NCI-H1092 treated with DMSO at 0.1 percent for 48 hours (cell line): ENCODE measurements at places on chromosomes 1 and 21.

DNA sequence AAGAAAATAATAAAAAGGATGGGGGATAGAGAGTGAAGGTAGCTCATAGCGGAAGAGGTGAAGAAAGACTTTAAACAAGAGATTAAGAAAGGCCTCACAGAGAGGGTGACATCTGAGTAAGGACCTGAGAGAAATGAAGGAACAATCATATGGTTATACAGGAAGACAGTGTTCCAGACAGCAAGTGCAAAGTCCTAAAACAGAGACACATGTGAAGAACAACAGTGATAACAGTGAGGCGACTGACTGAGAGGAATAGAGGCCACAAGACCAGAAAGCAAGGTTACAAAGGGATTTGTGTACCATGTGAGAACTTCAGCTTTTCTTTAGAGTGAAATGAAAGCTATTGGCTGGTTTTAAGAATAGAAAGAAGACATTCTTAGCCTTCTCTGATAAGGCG lies 141.6 kb upstream of the PALMD start:
- DNase-seq, result no peak

- DNase-seq, result no peak
Observed at GRCh38 chr1:6157528-6158174, 22.5 kb downstream of the CHD5 start.

DNA sequence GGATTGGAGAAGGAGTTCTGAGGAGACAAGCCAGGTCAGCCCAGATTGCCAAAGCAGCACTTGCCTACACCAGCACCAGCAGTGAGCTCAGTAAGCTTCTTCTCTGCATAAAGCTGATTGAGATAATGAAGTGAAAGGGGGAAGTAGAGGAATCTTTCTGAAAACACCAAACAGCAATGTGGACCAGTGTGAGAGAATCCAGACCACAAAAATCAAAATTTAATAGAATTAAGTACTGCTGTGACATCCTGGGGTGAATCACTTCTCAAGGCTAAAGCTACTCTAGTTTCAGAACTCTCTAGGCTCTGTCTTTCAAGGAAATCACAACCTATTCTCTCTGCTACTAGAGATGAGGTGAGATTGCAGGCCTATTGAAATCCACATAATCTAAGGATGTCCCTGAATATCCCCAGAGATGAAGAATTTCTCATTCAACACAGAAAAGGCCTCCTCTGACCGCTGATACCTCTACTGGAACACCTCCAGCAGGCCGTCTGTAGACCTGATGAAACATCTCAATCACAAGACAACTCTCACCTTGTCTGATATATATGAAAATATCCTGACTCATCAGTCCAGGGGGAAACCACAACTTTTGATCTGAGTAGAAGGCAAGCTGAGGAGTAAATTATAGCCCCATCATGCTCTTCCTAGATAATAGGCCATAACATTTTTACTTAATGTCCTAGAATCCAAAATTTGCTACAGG lies at the start of gene FCRL4:
TSS of gene FCRL4 (minus strand) at position 127 of the 709 bp plus-strand sequence. CDS start 141 bp downstream, outside the sequence.
- no peak for DNase-seq

- no peak for DNase-seq
Observed at GRCh38 chr1:89203166-89203565, 4.4 kb upstream of the GBP4 start.

- DNase-seq, result peak; percentile 9
Observed at GRCh38 chr1:95013950-95014574, 58.7 kb downstream of the ALG14 start.

DNA sequence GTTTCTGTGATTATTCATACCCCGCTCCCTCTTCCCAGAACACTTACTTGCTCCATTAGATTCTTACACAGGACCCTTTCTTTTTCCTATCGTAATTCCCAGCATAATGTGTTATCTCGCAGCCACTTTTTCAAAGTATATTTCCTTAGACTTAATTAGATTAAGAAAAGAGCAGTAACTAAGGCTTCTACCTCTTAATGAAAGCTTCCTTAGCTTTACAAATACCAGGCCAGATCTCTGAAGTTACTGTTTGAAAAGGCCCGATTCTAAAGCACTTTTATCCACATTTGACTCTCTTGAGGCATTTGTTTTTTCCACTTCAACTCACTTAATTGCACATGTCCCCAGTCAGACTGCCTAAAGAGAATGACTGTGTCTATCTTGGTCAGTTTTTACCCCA lies 1264.3 kb upstream of the ADGRL2 start:
- DNase-seq, result no peak

DNA sequence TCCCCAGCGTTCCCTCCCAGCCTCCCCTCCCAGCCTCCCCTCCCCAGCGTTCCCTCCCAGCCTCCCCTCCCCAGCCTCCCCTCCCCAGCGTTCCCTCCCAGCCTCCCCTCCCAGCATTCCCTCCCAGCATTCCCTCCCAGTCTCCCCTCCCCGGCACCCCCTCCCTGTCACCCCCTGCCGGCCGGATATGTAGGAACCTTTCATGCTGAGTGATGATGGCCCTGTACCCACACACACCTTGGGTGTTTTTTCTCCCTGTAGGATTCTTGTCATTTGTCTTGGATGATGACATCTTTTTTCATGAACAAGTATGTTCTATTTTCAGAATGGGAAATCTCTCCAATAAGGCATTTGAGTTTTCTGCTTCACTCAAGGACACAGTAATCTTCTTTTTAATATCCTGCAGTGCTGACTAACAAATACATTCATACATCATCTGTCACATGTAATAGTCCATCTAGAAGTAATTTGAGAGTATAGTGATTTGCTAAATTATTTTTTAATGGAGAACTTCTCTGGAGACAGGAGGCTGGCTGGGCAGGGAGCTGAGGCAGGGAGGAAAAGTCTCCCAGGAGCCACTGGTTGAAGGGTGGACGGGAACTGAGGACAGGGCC lies 19.5 kb downstream of the FTCD start:
- no peak for DNase-seq

- DNase-seq, result no peak
Observed at GRCh38 chr1:103058391-103058790, 49.9 kb downstream of the COL11A1 start.

DNA sequence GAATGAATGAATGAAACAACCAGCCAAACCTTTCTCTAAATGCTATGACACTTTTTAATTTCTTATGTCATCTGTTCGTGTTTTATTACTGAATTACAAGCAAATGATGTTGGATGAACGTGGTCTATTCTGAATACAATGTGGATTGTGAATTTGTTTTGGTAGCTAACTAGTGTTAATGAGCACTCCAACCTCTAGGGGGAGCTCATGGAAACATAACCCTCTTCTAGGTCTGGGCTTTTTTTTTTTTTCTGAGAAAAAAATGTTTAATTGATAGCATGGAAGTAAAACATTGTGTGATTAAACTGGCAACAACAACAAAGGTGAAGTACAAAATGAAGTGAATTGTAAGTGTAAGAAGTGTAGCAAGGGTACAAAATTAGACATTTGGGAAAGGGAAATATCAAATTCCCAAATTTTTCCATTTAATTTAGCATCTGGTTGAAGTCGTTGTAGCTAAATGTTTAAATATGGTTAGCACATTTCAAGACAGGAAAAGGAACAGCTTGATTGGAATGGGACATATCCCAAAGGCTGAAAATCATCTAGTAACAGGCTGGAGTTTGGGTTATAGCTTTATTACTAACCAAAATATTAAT lies 42.6 kb upstream of the PTGS2 start:
- no peak for DNase-seq

DNA sequence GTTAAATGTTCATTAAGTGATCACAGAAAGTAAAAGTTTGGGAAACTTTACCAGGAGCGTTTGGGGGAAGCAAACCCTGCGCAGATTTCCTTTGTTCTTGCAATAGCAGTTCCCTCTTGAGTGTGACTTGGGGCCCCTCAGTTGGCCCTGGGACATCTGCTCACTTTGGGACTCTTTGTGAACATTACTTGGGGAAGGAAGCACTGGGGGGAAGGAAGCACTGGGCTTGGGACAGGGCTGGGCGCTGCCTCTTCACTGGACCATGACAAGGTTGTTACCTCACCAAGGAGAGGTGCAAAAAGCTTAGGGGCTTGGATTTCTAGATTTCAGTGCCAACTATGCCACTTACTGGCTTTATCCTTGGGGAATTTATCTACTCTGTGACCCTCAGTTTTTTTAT lies 63.5 kb downstream of the ETS2 start:
- no peak for DNase-seq

- DNase-seq, result peak; percentile 28
Observed at GRCh38 chr1:31767225-31767624, 3.1 kb upstream of the ADGRB2 start.

GRCh38 chr1:115666702-115667101 lies 24.9 kb downstream of the VANGL1 start:
- peak; percentile 59 for DNase-seq

DNA sequence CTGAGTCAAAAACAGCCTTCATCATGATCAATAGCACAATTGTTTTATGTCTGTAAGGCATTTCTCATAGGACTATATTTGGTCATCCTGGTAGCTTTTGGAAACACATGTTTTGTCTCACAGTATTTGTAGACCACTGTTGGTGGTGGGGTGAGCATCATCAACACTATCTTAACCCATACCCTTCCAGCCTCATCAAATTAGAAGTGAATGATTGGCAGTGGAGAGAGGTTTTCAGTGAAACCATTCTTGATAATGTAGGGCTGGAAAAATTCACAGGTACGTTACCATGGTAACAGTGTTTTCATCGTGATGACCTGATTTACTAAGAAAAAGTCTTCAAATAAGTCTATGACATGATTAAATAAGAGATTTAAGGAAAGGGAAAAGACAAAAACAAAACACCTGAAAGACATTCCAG lies 45.3 kb upstream of the C1orf105 start:
- no peak for DNase-seq

GRCh38 chr1:1540090-1540817 lies at the start of gene TMEM240:
Gene TMEM240 (minus strand): TSS chr1:1540624. CDS start chr1:1540346, 278 bp downstream.
- peak; percentile 0 for DNase-seq

GRCh38 chr21:15252431-15252830 lies 187.6 kb upstream of the NRIP1 start:
- DNase-seq, result no peak

- DNase-seq, result no peak
Observed at GRCh38 chr1:23804183-23804835, 3.8 kb upstream of the GALE start.

DNA sequence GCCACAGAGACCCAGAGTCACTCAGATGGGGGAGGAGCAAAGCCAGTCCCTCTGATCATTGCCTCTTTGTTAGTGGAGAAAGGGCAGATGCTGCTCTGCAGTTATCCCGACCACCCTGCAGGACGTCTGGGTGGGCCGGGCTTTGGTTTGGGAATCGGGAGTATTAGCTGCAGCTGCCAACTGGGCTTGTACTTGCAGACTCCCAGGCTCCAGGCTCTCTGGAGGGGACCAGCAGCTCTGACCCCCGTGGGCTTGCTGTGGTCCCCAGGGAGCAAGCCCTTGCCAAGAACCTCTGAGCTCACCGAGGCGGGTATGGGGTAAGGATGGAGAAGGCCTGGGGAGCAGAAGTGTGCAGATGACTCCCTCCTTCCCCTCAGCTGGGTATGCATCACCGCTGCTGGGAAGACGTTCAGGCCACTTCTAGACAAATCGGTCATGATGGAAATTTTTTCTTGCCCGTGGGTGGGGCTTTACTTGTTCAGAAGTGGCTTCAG lies 21.6 kb downstream of the MAPKAPK2 start:
- peak; percentile 82 for DNase-seq

- DNase-seq, result no peak
Observed at GRCh38 chr21:34994766-34995631, 54.1 kb downstream of the RUNX1 start.

GRCh38 chr1:11059968-11060830 lies at the start of gene SRM:
Gene SRM (minus strand): TSS chr1:11060018. CDS start chr1:11059943, 75 bp downstream.
- peak; percentile 93 for DNase-seq

DNA sequence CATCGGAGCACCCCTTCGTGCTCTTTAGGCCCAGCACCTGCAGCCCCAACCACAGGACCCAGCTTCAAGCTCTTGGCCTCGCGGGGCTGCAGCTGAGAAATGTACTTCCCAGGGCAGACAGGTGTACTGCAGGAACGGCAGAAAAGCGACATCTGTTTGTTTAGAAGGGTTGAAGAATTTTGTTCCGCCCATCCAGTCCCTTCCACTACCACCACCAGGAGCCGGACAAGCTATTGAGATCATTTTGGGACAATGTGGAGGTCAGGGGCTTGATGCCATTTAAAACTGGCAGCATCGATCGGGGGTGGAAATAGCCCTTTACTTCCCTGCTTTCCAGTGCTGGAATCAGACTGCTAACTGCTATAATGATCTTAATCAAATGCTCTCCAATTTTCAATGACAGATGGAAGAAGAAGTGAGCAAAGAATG lies 1.7 kb downstream of the SERTAD4 start:
- peak; percentile 39 for DNase-seq

- DNase-seq, result no peak
Observed at GRCh38 chr1:53362851-53363642, 35.2 kb upstream of the LRP8 start.

- no peak for DNase-seq
Observed at GRCh38 chr1:209869291-209870149, 41.7 kb downstream of the UTP25 start.

DNA sequence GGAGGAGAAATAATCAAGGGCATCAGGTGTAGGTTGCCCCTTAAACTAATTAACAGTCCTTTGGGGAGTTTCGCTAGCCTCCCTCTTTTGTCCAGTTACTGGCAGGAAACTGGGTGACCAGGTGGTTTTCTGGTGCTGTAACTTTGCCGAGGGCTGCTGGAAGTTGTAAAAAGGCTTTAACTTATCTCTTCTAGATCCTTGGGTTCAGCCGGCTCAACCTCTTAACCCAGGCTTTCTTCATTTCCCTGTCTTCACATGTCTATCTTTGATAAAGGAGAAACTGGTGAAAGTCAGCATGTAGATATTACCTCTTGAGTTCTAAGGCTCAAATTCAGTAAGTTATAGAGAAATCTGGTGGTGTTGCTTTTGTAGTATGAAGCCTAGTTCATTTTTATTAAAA lies 289.7 kb upstream of the NRIP1 start:
- no peak for DNase-seq

- DNase-seq, result no peak
Observed at GRCh38 chr1:23100074-23100748, 68.4 kb downstream of the LUZP1 start.

DNA sequence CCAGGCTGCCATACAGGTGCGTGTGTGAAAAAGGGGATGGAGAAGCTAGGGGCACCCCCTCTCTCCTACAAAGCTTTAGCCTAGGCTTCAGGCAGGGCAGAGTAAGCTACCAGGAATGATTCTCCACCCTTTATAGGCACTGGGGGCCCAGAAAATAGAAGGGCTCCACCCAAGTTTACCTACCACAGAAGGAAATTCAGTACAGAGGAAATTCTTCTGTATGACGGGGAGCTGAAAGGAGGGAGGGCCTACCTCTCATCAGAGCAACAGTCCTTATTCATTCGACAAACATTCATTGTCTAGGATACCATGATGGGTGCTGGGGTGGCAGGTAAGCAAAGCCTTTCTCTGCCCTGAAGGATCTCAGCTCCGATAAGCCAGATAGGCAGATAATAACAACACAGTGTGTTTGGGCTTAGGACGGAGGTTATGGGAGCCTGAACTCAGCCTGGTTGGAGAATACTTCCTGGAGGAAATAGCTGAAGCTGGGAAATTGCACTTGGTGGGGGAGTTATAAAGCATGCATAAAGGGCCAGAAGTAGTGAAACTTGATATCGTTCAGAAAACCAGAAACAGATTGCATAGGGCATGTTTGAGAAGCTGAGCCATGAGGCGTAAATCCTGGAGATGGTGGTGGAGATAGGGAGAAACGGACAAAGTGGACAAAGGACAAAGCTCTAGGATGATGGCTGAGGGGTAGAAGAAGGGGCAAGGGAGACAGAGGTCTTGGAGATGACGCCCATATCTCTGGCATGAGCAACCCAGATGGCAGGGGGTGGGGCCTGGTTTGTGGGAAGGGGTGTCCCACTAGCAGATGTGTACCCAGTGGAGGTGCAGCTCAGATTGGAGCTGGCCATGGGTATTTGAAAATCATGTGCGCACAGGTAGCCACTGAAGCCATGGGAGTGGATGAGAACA lies 5.3 kb upstream of the P3R3URF start:
- no peak for DNase-seq

GRCh38 chr1:15206418-15207030 lies 40.5 kb upstream of the FHAD1 start:
- no peak for DNase-seq
